ENCODE measurements at places on chromosomes 2 and 18.

DNA sequence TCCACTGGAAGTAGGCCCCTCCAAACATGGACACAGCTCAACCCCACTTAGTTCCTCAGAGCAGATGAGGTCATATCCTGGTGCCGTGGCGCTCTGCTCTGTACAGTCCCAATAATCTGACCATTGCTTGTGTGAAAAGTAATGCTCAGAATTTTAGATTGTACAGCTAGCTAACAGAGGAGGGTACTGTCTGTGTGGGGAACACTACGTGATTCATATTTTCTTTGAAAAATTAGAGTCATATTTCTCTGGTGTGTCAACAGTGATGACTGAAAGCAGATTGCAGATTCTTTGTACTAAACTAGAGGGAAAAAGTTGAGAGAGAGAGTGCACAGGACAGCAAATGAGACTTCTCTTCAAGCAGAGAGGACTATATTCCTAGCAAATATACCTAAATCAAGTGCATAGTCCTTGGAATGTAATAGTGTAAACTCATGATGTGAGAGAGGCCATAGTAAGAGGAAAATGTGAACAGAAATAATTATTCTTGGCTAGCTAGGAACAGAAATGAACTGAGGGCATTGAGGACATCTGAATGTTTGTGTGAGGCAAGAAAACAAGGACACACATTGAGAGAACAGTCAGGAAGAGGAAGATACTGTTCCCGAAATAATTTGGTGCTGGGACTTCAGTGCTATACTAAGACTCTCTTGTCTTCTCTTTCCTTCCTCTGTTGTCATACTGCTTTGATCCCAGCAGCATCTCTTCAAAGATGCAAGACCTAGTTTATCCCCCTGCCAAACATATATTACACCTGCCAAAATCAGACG, 157.0 kb upstream of the RND3 start:
- no peaks in the 10 kb centered on the region for H3K4me1 ChIP-seq
- no peaks in the 10 kb centered on the region for H3K27me3 ChIP-seq
- DNase-seq: no peak
- no peak overlapping the region for H3K4me3 ChIP-seq

GRCh38 chr18:61882296-61883004, 10.4 kb downstream of the RNF152 start:
- no peak for DNase-seq
- H3K4me1 ChIP-seq: no peaks in the 10 kb centered on the region
- H3K27me3 ChIP-seq: no peaks in the 10 kb centered on the region

DNA sequence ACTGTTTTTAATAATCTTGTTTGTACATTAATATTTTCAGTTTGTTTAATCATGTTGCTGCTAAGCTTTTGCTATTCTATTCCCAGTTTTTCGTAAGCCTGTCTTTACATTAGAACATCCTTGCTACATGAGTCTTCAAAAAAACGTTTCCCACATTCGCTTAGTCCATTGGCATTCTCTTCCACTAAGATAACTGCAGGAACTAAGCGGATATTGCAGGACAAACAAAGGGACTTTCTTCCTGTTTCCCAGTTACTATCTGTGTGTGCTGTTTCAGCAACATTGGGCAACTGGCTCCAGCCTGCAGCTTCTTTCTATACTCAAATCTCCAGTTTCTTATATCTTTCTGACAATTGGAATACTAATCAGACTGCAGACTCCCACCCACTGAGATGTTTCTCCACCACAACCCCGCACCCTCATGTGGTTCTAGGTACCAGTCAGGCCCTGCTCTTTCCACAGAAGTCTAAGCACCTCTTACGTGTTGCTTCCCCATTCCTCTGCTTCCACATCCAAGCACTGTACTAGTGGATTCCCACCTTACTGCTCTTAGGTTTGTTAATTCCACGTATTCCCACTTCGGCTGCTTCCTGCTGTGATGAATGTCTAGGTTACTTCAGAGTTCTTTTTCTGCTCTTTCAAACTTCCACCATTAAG, 420.3 kb downstream of the LRRTM4 start:
- H3K36me3 ChIP-seq: no peaks in the 10 kb centered on the region
- no peaks in the 10 kb centered on the region for H3K4me1 ChIP-seq
- H3K27me3 ChIP-seq: no peaks in the 10 kb centered on the region
- DNase-seq: no peak
- H3K27ac ChIP-seq: no peak overlapping the region
- no peak overlapping the region for H3K4me3 ChIP-seq

DNA sequence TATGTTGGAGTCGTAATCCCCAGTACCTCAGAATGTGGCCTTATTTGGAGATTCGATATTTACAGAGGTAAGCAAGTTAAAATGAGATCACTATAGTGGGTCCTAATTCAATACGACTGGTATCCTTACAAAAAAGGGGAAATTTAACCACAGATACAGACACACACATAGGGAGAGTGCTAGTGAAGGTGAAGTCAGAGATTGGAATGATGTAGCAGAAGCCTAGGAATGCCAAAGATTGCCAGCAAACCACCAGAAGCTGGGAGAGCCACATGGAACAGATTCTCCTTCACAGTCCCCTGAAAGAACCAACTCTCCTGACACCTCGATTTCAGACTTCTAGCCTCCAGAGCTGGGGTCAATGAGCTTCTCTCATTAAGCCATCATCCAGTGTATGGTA, 17.7 kb upstream of the ACTR3 start:
- H3K27ac ChIP-seq: no peak overlapping the region
- H3K4me3 ChIP-seq: no peak overlapping the region
- no peaks in the 10 kb centered on the region for H3K36me3 ChIP-seq
- H3K4me1 ChIP-seq: peaks cover 47% of the 10 kb centered on the region
- H3K27me3 ChIP-seq: no peaks in the 10 kb centered on the region
- DNase-seq: no peak

DNA sequence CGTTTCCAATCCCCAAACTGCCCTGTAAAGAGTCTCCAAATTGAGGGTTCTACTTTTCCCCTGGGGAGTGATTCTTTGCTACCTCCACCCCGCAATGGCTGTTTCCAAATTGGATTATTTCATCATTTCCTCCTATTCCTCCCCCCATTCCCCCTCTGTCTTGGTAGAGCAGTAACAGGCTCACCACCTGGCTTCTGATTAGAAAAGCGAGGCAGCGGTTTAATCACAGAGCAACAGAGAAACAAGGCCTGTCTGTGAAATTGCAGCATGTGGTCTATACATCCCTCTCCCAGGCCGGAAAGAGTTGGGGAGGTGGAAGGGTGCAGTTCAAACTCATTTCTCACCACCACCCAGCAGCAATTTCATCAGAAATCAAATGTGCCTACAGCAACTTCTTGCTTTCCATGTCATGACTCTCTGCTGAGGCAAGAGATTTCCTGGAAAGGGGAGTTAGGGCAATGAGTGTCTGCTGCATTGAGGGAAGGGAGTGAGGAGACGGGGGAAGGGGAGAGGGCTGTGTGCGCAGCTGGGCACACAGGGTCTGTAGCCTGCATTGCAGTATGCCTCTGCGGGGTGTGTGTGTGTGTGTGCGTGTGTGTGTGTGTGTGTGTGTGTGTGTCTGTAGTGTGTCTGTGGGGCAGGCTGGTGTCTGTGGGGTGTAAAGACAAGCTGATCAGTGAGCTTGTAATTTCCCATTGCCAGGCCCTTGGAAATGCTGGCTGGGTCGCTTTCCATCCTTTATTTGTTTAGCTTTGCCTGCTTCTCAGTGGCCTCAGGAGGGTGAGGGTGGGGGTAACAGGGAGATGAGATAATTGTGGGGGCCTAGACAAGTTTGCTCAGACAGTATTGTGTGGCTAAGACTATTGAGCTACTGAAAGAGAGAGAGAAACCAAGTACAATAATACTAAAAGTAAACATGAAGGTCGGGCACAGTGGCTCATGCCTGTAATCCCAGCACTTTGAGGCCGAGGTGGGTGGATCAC, 13.5 kb upstream of the IGFBP2 start:
- DNase-seq: no peak
- no peaks in the 10 kb centered on the region for H3K36me3 ChIP-seq
- no peaks in the 10 kb centered on the region for H3K27me3 ChIP-seq
- H3K4me3 ChIP-seq: no peak overlapping the region
- no peak overlapping the region for H3K27ac ChIP-seq
- no peaks in the 10 kb centered on the region for H3K4me1 ChIP-seq

- no peak for DNase-seq
- no peaks in the 10 kb centered on the region for H3K4me1 ChIP-seq
- H3K27me3 ChIP-seq: no peaks in the 10 kb centered on the region
- H3K27ac ChIP-seq: no peak overlapping the region
These were observed 558.4 kb downstream of the PIK3C3 start for GRCh38 chr18:42513441-42513840.

GRCh38 chr18:24914685-24915084, 437.3 kb downstream of the ZNF521 start:
- no peaks in the 10 kb centered on the region for H3K4me1 ChIP-seq
- no peaks in the 10 kb centered on the region for H3K27me3 ChIP-seq
- no peak overlapping the region for H3K4me3 ChIP-seq
- H3K36me3 ChIP-seq: no peaks in the 10 kb centered on the region

DNA sequence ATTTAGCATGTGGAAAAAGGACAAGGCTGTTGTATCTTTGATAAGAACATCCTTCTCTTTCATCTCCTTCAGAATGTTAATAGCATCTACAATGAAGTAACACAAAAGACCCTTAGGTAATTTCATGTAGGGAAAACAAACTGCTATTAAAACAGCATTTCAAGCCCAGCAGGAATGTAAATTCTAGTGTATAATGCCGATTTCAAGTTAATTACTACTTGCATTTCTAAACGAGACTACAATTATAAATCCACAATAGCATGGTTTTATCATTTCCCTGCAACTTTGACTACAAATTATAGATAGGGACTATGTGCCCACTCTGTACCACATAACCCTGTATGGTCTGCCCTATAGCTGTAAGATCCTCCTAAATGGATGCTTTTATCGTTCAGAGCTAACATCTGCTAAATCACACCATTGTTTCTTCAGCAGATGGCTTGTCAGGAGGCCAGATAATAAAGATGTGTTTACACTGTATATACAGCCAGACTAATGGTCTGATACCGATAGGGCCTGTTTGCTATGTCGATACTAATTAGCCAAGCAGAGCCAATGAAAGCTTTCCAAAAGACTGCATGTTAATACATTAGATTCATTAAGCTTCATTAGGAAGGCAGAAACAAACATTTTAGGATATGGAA, 51.9 kb downstream of the LRPPRC start:
- no peak for DNase-seq
- peaks cover 99% of the 10 kb centered on the region for H3K36me3 ChIP-seq
- no peaks in the 10 kb centered on the region for H3K27me3 ChIP-seq
- no peaks in the 10 kb centered on the region for H3K4me1 ChIP-seq
- H3K4me3 ChIP-seq: no peak overlapping the region
